ENCODE measurements at places on chromosomes 4 and X.

GRCh38 chr4:136505020-136505419 is 1027.3 kb downstream of the PCDH18 start:
- DNase-seq, result no peak

- DNase-seq, result no peak
Observed at GRCh38 chr4:20416800-20417199, 165.1 kb downstream of the SLIT2 start.

DNA sequence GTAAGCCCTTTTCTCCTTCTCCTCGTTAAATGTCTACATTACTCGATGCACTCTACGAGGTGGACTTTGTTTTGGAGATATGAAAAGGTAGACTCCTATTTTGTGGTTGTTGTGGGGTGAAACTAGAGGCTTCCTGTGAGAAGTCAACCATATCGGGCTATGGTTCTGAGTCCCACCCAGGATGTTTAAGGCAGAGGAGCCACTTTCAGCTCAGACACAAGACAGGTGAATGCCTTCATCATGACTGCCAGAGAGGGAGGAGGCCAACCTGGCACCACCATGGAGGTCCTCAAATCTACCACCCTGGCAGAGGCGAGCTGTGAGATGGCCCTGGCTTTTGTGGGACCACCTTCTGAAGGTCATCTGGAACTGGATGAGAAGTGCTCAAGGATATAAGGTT is 154.4 kb upstream of the KLF3 start:
- no peak for DNase-seq

- no peak for DNase-seq
Observed at GRCh38 chr4:77183777-77184420, 26.9 kb downstream of the CCNG2 start.

DNA sequence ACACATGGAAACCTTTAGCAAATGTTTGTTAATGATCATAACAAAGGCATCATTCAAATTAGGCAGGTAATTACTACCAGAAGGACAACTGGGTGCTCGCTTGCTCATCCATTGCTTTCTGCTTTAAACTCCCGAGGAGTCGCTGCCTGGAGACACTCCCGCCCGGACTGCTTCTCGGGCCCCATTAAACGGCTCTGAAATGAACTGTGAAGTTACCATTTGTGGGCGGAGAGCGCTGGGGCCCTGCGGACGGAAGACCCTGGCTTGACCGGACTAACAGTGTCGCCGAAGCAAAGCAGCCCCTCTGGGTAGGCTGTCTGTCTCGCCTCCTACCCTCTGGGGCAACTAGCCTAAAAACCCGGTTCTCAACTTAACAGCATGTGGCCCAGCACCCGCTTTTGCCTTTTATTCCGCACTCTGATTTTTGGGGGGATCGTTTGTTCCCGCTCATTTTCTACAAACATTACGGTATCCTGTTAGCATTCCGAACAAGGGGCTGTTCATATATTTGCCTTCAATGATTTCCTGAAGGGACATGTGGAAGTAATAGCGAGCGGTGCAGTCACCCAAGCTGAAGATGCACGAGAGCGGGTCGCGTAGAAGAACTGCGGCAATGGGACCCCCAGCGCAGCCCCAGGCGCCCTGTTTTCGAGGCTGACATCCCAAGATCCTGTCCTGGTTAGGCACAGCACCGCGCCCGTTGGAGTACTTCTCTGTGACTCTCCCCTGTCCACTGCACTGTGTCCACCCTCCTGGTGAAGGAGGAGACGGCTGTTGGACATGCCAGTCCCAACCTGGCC is 1.6 kb upstream of the PDGFRA start:
- DNase-seq, result no peak

DNA sequence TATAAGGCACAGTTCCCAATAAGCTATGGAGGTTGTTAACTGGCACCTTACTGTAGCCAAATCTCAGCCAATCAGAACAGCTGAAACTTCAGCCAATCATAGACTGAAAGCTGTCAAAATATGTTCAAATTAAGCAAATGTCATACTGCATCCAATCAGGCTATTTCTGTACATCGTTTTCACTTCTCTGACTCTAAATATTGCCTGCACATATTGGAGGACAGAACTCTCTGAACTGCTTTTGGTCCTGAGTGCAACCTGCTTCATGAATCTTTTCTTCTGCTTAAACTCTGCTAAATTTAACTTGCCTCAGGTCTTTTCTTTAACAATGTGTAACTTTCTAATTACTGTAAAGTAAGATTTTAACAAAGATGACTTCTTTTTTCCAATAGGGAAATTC is 1198.9 kb upstream of the PCDH7 start:
- no peak for DNase-seq

Measured in fibroblast of the conjunctiva (primary cell).